Activated naive CD8-positive, alpha-beta T cell treated with anti-CD3 and anti-CD28 coated beads for 36 hours (primary cell): ENCODE measurements at places on chromosomes 1 and 21. TPM values are rescaled to one million over a fixed set of nuclear protein-coding genes. Genes with fewer than 3 reads are reported as not detected.

Gene CELA2A
- not detected for total RNA-seq

DNA sequence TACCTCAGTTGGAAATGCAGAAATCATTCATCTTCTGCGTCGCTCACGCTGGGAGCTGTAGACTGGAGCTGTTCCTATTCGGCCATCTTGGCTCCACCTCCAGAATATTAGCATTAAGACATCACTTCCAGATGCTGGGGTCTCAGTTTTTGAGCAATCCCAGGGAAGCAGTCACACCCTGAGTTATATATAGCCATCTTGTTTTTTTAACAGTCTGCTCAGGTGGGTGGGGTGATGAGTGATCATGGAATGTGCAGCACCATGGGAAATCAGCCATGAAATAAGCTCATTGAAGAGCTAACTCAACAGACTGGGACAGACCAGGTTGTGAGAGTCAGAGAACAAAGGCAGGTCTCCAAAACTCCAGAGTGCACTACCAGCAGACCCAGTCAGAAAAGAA is 27.0 kb upstream of the HMGB4 start:
- H3K27me3 ChIP-seq: peaks cover 5% of the 10 kb centered on the region
- no peak for DNase-seq
- no peaks in the 10 kb centered on the region for H3K36me3 ChIP-seq
- peaks cover 3% of the 10 kb centered on the region for H3K4me1 ChIP-seq
- no peak overlapping the region for H3K27ac ChIP-seq

DNA sequence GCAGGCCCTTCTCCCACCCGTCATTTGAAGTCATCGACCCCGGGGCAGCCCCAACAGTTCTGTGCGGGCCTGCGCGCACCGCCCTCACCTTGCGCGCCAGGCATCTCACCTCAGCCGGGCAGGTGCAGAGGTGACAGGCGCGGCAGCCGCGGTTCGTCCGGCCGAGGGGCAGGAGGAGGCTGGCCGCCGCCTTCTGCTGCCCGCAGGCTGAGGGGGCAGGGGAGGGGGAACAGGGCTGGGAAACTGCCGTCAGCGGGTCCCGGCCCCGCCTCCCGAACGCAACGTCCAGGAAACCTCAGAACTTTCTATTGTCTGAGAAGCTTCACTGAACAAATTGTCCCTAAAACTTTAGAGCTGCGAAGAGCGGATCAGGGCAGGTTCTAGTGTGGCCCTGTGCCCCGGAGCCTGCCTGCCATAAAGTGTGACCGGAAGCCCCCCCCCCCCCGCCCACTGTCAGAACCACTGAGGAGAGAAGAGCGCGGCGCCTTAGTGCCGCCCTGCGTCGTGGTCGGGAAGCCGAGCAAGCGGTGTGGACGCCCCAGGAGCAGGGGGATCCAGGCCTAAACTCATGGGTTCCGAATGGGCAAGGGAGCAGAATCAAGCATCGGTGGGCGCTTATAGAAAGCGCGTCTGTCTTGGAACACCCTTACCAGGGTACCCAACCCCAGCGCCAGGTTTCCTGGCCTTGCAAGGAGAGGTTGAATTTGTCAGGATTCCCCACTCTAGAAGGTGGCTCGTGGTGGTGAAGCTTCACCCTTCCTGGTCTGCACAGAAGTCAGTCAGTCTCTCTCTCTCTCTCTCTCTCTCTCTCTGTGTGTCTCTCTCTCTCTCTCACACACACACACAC is 13.3 kb upstream of the TBX15 start:
- peaks cover 11% of the 10 kb centered on the region for H3K4me1 ChIP-seq
- H3K27me3 ChIP-seq: peaks cover 96% of the 10 kb centered on the region
- peaks cover 8% of the 10 kb centered on the region for H3K36me3 ChIP-seq
- H3K4me3 ChIP-seq: no peak overlapping the region
- H3K27ac ChIP-seq: no peak overlapping the region
- no peak for DNase-seq

GRCh38 chr1:22808676-22809483 is 98.2 kb downstream of the EPHB2 start:
- no peak overlapping the region for H3K27ac ChIP-seq
- peaks cover 4% of the 10 kb centered on the region for H3K27me3 ChIP-seq
- H3K36me3 ChIP-seq: no peaks in the 10 kb centered on the region
